NCI-H345 (cell line): ENCODE measurements at places on chromosomes 7 and 10.
A peak's percentile ranks its signal among the peaks of the same experiment; 100 is the strongest.

DNA sequence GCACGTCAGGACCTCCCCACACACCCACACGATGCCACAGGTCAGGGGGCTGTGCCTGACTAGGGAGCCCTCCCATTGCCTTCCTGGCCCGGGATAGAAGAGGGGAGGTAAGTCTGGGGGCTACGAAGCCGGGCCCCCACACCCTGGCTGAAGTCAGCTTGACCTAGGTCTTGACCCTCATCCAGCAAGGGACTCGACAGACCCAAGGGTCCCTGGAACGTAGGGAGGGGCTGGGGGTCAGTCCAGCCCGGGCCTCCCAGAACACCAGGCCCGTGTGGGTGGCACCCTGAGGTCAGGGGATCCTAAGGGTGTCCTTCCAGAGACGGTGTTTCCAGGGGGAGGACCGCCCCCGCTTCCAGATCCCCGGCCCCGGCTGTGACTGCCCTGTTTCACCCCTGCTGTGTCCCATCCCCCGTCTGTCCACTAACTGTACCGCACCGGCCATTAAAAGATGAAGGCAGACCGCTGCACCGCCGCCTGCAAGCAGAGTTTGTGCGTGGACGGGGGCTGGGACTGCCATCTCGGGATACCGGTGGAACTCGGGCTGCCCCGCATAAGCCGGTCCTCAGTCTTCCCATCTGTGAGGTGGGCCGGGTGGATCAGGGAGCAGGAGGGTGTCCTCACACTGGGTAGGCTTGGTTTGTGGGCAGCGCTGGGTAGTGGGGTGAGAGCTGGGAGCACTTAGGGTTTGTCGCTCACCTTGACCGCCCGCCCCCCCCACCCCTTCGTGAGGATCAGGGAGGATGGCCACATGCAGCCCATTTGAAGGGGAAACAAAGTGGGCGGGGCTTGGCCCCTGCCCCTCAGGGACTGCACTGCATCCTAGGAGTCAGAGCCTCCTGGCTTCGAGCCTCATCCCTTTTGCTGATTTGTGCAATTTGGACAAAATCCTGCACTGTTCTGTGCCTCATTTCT is 21.1 kb downstream of the SLC29A4 start:
- no peak for DNase-seq

DNA sequence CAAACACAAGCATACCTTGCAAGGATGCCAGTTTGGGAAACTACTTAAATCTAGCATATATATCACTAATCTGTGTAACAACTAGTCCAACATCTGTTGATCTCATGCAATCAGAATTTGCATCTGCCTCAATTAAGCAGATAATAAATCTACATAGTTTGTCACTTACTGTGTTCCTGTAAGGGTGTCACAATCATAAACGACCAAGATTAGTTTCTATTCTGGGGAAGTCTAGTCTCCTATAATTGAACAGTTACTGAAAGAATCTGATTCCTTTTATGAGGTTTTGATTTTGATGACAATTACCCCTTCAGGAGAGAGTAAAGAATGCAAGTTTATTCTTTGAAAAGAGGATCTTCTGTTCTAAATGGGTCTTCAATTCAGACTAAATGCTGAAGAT is 85.5 kb upstream of the LRRN3 start:
- no peak for DNase-seq

- no peak for DNase-seq
Measured at GRCh38 chr10:4355350-4355749, 470.7 kb upstream of the AKR1E2 start.

DNA sequence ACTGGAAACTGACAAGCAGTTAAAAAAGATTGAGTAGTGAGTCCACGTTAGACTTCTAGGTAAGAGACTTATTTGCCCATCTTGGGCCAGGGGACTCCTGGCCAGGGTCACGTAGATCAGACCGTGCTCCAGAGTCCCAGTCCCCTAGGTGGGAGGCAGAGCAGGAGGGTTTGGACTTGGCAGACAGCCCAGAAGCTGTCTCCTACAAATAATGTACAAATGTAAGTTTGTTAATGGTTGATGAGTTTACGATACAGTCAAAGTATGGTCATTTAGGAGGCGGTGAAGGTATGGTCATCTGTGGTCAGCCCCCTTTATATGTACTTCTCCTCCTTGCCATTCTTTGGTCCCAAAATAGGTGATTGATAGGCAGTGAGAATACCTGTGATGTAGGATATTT is 28.2 kb downstream of the INPP5F start:
- DNase-seq = peak; percentile 0

- DNase-seq = peak; percentile 12
Measured at GRCh38 chr7:109873296-109873695, 1217.6 kb upstream of the LRRN3 start.

DNA sequence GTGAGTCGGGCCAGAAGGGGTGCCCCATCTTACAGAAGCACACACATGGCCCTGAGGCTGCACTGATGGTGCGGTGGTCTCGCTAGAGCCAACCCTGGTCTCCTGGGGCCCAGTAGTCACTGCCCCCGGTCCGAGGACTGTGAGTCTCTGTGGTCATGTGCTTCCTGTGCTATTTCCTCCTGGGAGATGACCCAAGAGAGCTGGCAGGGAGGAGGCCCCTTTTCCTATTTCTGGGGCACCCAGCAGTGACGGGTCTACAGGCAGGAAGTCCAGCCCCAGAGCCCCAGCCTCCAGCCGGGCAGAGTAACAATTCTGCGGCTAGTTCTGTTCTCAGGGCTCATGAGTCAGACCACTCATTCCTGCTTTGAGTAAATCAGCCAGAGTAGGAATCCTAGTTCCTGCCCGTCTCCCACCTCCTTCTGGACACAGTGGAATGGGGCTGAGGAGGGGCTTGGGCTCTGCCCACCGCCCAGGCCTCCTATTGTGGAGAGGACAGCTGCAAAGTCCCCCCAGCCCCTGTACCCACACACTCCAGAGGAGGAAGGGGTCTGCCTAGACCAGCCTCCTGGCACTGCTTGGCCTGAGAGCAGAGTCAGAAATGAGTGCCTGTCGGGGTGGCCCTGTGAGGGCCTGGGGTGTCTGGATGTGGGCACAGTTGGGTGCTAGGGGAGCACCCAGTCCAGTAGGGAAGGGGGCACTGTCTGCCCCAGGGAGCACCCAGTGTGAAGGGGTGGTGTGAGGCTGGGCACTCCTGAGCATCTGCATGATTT is 80.5 kb upstream of the PPIF start:
- DNase-seq = no peak

GRCh38 chr7:5183155-5183554 is 6.9 kb upstream of the WIPI2 start:
- DNase-seq = peak; percentile 36

DNA sequence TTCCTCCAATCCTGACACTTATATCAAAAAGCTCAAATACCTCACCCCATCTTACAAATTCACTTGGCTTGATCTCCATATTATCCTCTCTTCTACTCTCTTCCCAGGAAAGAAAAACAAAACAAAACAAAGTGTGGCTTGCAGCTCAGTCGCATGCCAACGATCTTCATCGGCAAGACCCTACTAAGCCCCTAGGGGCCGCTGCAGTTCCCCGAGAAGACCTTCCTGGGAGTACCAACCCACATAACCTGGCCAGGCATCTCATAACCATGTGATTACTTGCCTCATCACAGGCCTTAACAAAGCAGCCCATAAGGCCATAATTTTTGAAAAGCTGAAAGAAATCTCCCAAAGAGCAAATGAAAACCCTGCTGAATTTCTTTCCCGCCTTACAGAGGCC is 103.7 kb downstream of the ZNF92 start:
- peak; percentile 5 for DNase-seq

DNA sequence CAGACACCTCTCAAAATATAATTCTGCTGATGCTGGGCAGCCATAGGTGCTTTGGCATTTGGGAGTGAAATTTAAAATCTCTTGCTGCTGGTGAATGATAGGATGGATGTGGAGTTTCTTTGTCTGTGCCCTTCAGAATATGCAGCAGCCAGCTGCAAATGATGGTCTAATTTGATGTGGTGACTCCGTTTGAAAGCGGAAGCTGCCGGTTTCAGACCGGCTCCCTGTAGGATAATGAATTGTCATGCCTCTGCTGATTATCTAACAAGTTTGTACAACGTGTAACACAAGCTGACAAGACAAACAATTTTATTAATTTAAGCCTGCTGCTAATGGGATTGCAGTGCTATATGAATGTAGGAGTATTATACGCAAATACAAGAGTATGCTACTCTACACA is 103.5 kb downstream of the SND1 start:
- DNase-seq = no peak

DNA sequence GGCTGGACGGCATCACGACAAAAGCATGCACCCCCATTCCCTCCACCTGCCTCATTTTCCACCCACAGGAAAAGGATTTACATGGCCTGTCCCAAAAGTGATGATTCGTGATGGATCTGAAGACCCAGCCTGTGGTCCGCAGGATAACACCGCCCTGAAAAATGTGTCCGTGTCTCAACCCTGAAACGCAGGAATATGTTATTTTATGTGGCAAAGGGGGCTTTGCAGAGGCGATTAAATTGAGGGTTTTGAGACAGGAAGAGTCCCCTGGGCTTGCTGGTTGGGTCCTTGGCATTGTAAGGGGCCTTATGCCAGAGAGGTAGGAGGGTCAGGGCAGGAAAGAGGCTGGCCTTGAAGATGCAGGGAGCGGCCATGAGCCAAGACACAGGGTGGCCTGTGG is 80.2 kb upstream of the PPP2R2D start:
- DNase-seq = no peak

GRCh38 chr10:49518982-49519578 is 19.8 kb downstream of the ERCC6 start:
- peak; percentile 39 for DNase-seq

- peak; percentile 54 for DNase-seq
Measured at GRCh38 chr7:141785706-141786552, 4.1 kb upstream of the TAS2R5 start.

GRCh38 chr10:49173853-49174252 is 14.3 kb downstream of the TMEM273 start:
- DNase-seq = no peak

DNA sequence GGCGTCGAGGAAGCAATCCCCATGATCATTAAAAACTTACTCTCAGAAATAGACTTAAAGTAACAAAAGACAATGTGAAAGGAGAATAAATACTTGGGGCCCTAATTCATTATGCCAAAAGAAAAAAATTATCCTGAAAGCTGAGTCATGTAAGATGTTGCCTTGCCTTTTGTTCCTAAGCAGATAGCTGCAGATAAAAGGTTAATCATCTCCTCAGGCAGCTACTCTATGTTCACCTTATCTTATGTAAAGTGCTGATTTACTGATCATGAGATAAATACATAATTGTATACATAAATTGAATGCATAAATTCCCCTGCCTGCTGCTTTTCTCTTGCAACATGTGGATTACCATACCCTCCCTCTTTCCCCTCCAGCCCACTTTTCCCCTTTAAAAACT is 28.1 kb upstream of the CREB3L2 start:
- no peak for DNase-seq

- DNase-seq = peak; percentile 84
Measured at GRCh38 chr10:117005026-117005526, at the start of gene SHTN1. SHTN1 (minus strand) TSS chr10:117005187; CDS start chr10:117005079, 108 bp downstream.

GRCh38 chr7:8105449-8106095 is 137.0 kb downstream of the GLCCI1 start:
- DNase-seq = no peak

GRCh38 chr7:45007571-45008328 is 7.7 kb downstream of the CCM2 start:
- DNase-seq = no peak

GRCh38 chr10:83489161-83489560 is 650.1 kb upstream of the GHITM start:
- DNase-seq = no peak

DNA sequence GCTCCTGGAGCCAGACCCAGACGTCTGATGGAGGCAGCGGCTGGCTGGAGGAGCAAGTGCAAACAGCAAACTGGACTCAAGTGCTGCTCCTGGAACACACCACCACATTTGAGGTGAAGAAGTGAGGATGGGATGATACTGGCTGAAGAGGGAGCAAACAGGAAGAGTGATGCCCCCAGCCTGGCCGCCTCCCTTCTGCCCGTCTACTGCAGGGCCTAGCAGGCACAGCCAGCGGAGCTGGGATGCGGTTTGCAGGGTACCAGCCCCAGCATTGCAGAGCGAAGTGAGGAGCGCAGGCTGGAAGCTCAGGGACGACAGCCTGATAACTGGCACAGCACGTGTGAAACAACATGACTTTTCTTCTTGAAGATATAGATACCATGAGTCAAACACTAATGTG is 111.8 kb upstream of the ZNF32 start:
- no peak for DNase-seq

- no peak for DNase-seq
Measured at GRCh38 chr10:112753961-112754411, 196.1 kb upstream of the TCF7L2 start.

DNA sequence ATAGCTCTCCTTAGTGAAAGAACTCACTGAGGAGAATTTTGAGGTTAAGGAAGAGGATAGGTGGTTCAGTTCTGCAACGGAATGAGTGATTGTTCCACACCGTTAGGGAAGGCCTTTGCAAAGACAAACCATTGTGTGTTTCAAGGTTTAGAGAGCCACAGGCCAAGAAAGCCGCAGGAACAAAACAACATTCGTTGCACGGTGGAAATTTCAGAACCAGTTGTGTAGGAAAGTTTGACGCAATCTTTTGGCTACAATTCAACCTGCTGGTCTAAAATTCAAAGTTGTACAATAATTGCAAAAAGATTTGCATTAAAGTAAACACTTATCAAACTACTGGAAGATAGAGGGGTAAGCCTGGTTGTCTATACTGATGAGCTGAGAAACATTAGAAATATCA is 91.4 kb downstream of the FAM107B start:
- DNase-seq = no peak

- no peak for DNase-seq
Measured at GRCh38 chr7:108480311-108480710, 24.1 kb upstream of the NRCAM start.

DNA sequence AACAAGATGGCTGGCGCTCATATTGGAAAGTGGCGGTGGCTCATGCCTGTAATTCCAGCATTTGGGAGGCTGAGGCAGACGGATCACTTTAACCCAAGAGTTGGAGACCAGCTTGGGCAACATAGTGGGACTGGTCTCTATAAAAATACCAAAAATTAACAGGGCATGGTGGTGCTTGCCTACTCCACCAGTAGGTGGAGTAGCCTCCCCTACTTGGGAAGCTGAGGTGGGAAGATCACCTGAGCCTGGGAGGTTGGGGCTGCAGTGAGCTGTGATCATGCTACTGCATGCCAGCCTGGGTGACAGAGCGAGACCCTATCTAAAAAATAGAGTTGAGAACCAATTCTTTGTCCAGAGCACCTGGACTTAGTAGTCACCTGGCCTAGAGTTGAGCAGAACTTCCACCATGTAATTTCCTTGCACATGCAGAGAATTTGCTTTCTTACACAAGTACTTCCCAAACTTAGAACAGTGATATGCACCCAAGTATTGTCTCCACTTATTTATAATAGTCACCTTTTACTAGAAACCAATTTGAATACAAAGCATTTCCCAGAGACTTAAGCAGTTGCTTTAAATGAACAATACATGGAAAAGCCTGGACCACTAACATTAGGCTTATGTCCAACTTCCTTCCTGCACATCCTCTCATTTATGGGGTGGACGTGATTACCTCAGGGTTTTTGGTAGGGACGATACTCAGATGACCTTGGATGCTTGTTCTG is 15.9 kb downstream of the LAMB4 start:
- DNase-seq = peak; percentile 34
